Ecto neural progenitor cell (in vitro differentiated cells): ENCODE measurements at places on chromosomes 13 and 19.

DNA sequence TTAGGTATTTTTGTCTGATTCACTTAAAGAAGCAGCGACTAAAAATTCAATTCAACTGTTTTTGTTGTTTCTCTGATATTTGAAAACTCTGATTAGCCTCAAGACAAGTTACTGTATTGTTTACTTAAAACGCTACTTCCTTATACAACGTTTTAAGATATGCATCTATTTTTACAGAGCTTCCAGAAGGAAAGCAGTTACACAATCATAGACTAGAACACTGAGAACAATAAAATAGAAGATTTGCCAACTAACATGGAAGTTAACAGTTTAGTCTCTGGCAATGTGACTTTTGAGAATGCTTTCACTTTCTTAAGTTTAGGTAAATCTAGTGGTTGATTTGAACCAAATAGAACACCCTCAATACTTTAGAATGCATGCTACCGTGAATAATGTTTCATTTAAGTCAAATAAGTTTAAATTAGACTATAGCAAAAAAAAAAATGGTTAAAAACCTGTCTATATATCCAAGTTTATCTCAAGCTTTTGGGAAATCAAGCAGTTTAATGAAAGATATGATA, 614.8 kb downstream of the DACH1 start:
- no peak for DNase-seq

DNA sequence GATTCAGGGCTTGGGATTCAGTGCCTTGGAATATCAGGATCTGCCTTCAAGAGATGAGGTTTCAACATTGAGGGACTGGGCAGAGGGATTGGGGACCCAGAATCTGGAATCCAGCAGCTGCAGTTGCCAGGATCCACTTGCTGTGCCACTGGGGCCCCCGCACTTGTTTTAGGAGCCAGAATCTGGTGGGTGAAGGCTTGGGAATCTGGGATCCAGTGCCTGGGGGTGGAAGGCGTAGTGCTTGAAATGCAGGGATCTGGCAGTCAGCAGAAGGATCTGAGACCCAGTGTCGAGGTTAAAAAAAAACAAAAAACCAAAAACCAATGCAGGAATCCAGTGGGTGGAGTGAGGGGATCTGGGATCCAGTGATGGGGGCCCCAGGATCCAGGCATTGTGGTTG, 7.3 kb upstream of the SLC25A41 start:
- no peak for DNase-seq

- DNase-seq = no peak
These were observed 235.4 kb upstream of the MAB21L1 start for GRCh38 chr13:35711909-35712308.

GRCh38 chr13:113645329-113645728, 12.7 kb downstream of the ATP4B start:
- DNase-seq = peak; percentile 22

DNA sequence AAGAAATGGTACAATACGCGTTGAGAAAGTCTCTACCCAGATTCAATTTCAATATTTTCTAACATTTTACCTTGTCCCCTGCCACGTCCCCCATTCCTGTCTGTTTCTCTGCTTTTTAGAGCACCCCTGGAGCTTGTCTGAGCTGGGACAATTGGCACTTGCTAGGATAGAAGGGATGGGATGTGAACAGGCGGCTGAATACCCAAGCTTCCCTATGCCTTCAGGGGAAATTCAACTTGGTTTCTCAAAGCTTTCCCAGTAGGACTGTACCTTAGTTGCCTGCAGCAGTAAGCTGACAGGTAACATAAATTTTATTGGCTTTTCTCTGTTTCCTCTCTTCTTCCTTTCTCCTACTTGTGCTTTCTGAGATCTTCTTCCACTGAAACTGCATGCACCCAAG, 1663.3 kb downstream of the EFNB2 start:
- no peak for DNase-seq

- no peak for DNase-seq
These were observed 826.4 kb downstream of the GPC5 start for GRCh38 chr13:92224825-92225224.

- DNase-seq = no peak
These were observed 62.4 kb upstream of the ADGRE5 start for GRCh38 chr19:14318873-14319272.

DNA sequence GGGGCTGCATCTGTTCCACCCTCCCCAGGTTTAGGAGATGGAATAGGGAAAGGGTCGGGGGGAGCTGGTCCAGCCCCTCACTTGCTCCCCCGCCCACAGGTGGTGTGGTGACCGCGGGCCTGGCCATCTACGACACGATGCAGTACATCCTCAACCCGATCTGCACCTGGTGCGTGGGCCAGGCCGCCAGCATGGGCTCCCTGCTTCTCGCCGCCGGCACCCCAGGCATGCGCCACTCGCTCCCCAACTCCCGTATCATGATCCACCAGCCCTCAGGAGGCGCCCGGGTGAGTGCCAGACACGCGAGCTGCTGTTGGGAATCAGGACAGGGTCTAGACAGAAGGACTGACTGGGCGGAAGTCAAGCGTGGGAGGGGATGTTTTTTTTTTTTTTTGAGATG, 3.0 kb downstream of the CLPP start:
- no peak for DNase-seq

- peak; percentile 59 for DNase-seq
These were observed 16.9 kb upstream of the BTBD2 start for GRCh38 chr19:2032296-2032941.

DNA sequence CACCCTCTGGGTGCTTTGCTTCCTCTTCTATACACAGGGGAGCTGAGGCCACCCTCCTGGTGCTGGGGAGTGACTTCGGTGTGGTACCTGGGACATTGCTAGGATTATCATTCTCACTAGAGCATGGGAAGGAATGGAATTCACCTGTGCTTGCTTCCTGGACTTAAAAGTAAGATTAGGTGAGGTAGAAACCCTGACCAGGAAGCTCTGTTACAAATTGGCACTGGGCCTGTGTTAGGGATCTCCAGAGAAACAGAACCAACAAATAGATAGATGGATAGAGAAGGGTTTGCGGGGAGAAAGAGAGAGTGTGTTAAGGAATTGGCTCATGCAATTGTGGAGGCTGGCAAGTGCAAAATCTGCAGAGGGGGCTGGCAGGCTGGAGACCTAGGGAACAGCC, 13.9 kb upstream of the SIAH3 start:
- DNase-seq = no peak

DNA sequence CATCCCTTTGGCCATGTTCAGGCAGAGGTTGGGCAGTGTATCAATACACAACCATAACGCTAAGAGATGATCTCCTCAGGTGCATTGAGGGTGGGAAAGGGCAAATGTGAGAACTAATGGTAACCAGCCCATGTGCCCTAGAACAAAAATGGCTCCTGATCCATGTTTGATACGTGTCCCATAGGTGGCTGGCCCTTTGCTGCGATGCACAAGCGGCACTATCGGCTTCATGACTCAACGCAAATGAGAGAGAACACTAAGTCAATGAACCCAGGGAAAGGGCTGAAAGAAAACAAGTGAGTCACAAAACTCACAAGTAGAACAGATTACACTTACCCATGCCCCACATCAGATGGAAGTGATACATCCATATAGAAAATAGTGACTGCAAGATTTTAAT, 201.7 kb downstream of the ABCC4 start:
- no peak for DNase-seq

GRCh38 chr13:22194106-22194805, 523.4 kb downstream of the FGF9 start:
- no peak for DNase-seq
